ENCODE measurements at places on chromosomes 5 and 9.

DNA sequence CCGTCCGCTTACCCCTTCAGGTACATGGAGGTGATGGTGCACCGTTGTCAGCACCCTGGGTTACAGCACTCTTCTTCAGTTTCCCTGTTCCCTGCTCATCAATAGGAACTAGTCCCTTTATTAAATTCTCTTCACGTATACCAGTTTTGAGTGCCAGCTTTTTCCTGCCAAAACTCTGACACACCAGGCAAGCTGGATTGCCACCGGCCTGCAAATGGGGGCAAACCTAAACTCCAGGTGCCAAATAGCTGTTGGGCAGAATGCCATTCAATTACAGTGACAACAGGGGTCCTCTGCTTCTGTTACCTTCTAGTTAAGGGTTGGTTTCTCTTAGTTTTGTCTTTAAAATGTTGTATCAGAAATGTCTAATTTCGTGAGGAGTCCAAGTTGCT, 400.4 kb downstream of the OSTF1 start:
- DNase-seq, result no peak

DNA sequence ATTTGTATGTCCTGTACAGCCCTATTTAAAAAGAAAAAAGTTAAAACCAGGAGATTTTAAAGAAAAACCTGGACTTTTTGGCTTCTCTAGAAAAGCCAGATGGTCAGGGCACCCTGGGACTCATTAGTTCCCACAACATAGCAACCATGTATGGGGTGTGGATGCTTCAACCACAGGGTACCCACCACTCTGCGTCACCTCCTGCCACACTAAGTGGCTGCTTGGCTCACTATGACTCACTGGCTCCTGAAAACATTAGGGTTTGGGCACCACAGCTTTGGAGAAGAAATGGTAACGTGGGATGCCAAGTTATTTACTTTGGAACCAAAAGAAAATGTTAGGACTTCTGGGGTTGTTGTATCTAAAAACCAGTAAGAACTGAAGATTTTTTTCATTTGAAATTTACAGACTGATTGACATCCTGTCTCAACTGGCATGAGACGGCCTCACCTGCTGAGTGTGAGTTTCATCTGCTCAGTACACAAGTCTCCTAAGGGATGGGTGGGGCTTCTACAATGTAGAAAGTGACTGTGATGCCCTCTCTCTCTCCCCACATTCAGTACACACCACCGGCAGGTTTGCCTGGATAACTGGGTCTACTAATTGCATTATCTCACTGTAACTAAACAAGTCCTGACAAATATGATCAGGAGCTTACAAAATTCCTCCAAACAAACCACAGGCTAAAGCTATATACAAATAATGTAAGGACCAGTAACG, 103.9 kb downstream of the ESM1 start:
- DNase-seq, result no peak

DNA sequence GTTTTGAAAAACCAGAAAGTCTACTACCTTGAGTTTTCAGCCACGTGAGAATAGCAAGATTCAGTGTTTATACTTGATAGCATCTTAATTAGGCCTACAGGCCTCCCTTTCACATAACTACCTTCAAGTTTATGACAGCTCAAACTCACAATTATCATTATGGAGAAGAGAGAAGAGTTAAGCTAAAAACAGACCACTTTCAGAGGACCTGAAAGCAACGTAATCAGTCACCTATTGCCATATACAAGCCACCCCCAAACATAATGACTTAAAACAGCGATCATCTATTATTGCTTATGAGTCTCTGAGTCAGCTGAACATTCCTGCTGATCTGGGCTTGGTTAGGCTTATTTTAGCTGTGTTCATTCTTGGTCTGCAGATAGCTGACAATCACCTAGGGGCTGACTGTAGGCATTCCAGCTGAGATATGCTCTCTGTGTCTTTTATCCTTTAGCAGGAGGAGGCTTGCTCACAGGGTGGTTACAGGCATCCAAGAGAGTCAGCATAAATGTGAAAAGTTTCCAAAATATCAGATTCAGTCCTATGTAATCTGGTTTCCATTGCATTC, 130.9 kb downstream of the COX7C start:
- DNase-seq, result no peak

- no peak for DNase-seq
Measured at GRCh38 chr5:149724130-149724840, 5.8 kb upstream of the PPARGC1B start.

DNA sequence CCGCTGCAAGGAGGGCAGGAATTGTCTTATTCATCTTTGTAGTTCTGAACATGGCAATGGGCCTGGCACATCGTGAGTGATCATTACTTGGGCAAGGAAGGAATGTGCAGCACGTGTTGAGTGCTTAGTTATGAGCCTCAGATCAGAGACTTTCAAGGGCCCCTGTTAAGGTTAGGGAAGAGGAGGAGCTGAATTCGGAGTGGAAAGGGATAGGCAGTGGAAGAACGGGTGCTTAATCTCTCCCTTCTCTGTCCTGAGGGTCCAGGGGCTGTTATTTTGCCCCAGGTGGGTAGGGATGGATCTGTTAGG, 59.5 kb upstream of the RARS1 start:
- no peak for DNase-seq

DNA sequence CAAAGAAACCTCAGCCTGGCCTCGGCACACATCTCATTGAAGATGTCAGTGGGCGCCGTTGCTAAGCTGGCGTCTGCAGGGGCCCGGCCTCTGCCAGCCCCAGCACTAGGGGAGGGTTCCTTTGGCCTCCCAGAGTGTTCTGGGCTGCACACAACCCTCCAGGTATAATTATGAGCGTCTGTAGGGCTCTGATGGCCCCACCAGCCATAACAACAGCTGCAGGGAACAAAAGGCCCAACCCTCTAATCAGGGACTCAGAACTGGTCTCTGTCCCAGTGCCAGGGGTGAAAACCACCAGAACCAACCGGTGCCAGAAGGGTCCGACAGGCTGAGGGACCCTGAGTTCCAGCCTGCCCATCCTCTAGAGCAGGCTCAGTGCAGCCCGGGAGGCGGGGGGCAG, 39.5 kb upstream of the SLC12A7 start:
- DNase-seq, result no peak

DNA sequence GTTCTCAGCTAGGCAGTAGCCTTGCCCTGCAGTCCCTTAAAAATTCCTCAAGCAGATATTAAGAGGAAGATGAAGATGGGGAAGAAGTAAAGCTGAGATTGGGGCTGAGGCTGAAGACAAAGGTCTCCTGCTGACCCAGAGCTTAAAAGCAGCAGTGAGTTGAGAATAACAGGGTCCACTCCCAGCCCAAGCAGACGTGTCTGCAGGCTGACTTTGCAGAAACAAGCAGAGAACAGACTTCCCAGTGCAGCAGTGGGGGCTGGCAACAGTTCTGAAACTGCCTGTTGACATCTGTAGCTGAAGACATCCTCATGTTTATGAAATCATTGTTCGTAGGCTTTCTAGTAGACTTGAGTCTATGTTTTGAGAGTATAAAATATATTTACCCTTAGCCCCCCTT, 1.1 kb downstream of the CTXN3 start:
- DNase-seq, result no peak

DNA sequence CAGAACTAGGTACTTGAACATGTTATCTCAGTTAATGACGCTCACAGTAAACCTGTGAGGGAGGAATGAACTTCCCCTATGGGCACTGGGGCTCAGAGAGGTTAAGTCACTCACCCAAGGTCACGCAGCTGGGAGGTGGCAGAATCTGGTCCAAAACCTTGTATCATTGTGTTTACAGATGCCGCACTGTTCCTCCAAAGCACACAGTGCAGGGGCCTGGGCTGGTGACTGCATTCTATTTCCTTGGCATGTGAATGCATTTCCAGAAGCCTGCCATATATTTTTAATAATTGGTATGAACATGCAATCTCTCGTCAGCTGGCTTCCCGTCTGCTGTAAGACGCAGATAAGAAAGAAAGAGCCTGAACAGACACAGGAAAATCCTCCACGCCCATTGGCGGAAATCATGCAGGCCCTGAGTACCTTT, 77.0 kb upstream of the TBC1D2 start:
- no peak for DNase-seq

GRCh38 chr9:77384406-77384805, 207.1 kb downstream of the VPS13A start:
- DNase-seq, result no peak

DNA sequence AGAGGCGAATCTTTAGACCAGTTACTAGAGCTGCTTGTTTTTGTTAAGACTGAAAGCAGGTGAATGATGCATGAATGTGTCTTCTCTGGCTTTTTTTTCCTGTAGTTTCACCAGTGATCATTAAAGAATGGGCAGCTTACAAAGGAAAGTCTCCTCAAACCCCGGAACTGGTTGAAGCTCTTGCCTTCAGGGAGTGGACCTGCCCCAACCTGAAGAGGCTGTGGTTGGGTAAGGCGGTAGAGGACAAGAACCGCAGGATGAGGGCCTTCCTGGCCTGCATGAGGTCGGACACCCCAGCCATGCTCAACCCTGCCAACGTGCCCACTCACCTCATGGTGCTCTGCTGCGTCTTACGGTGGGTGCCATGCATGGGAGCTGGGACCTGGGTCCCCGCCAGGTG, 33.3 kb upstream of the PHF2 start:
- no peak for DNase-seq

GRCh38 chr9:111300140-111300735, 29.8 kb downstream of the OR2K2 start:
- no peak for DNase-seq

DNA sequence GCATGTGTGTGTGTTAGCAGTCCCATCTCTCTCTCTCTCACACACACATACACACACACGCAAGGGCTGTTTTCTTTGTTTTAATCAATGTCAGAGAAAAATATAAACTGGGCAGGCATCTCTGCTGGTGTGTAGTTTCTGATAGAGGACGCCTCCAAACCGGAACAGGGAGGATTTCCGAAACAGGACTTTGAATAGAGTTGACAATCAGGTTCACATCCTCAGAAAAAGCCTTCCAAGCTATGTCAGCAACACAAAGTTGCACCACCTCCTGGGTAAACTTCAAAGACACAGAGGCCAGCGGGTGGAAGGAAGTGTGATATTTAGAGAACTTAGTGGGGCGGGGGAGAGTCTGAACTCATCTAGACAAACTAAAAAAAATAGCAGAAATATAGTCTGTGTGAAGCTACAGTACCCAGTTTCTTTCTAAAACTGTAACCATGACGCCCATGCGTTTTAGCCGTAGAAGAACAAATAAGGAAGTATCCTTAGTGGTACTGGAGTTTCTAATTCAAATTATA, 1.2 kb downstream of the ST8SIA4 start:
- DNase-seq, result peak; percentile 53

DNA sequence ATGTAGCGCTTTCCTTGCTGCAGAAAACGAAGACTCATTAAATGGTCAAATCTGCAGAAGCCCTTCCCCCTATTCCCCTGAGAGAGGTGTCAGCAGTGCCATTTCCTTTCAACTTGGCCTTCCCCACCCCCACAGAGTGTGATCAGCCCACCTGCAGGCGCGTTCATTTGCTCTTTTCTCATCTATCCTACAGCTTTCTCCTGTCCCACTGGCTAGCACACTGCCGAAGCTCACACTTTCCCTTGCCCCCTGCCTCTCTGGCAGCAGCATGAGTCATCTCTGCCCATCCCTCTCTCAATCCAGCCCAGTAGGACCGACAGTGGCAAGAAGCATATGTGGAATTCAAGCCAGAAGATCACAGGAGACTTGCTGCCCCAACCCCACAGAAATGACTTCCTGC, 213.8 kb downstream of the FAM114A2 start:
- no peak for DNase-seq

- DNase-seq, result no peak
Measured at GRCh38 chr5:10695055-10695649, 65.9 kb downstream of the DAP start.

DNA sequence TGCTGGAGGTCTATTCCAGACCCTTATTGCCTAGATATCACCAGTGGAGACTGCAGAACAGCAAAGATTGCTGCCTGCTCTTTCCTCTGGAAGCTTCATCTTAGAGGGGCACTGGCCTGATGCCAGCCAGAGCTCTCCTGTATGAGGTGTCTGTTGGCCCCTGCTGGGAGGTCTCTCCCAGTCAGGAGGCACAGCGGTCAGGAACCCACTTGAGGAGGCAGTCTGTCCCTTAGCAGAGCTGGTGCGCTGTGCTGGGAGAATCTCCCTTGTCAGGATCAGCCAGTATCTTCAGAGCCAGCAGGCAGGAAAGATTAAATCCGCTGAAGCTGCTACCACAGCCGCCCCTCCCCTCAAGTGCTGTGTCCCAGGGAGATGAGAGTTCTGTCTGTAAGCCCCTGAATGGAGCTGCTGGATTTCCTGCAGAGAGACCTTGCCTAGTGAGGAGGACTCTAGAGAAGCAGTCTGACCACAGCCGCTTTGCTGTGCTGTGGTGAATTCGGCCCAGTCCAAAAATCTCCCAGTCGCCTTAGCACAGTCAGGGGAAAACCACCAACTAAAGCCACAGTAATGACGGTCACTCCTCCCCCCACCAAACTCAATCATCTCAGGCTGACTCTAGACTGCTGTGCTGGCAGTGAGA, 124.1 kb downstream of the JAKMIP2 start:
- no peak for DNase-seq

DNA sequence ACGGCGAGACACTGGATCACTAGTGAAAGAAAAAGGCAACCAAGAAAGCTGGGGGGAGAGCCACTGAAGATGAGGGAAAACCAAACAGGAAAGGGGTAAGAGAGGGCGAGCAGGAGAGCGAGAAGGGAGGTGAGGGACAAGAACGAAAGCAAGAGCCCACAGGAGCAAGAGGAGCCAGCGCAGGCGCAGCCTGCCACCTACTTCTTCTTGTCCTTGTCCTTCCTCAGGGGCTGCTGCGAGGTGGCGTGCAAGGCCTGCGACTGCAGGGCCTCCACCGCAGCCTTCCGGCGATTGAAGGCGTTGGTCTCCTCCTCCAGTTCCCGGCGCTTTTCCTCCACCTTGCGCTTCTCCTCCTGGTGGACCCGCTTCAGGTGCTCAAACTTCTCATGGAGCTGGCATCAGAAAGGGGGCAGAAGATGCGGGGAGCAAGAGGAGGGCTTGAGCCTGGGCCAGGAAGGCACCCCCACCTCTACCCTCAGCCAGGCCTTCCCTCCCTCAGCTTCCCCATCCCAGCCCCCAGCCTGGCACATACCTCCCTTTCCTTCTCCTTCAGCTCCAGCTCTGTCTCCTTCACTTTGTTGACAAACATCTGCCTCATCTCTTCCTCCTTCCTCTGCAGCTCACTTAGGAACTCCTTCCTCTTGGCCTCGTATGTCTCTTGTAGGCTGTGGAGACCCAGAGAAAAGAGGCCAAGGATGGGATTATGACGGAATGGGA, 13.5 kb downstream of the CCNI2 start:
- DNase-seq, result no peak

GRCh38 chr5:84379749-84380148, 4.9 kb downstream of the EDIL3 start:
- no peak for DNase-seq

- no peak for DNase-seq
Measured at GRCh38 chr9:107378006-107378405, 94.9 kb downstream of the RAD23B start.

GRCh38 chr9:134642385-134643181, 980 bp downstream of the COL5A1 start:
- DNase-seq, result no peak

GRCh38 chr9:524008-524407, 309.3 kb downstream of the DOCK8 start:
- DNase-seq, result no peak

GRCh38 chr5:10513501-10514442, 50.1 kb upstream of the ANKRD33B start:
- no peak for DNase-seq

GRCh38 chr5:89071101-89071940, 188.3 kb upstream of the MEF2C start:
- no peak for DNase-seq

GRCh38 chr9:7171396-7172153, 413.8 kb downstream of the KDM4C start:
- DNase-seq, result no peak

- DNase-seq, result no peak
Measured at GRCh38 chr9:82144803-82145202, 156.2 kb downstream of the SPATA31D1 start.

GRCh38 chr9:120603591-120603990, 23.6 kb upstream of the CDK5RAP2 start:
- no peak for DNase-seq

Measured in T-helper 17 cell (primary cell).